NCI-H460 (cell line): ENCODE measurements at places on chromosomes 1 and 21.

DNA sequence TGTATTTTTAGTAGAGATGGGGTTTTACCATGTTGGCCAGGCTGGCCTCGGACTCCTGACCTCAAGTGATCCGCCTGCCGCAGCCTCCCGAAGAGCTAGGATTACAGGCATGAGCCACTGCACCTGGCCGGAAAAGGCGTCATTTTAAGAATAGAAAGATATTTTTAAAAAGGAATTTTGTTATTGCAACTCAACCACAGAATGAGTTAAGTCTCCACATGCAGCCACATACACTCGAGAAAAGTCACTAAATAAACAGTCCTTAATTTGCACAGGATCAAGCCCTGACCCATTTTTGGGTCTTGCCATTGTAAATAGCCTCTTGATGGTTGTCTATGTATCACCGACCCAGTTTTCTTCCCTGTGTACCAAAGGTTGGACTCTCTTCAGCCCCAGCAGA lies 85.5 kb downstream of the FBXO2 start:
- no peak for DNase-seq

DNA sequence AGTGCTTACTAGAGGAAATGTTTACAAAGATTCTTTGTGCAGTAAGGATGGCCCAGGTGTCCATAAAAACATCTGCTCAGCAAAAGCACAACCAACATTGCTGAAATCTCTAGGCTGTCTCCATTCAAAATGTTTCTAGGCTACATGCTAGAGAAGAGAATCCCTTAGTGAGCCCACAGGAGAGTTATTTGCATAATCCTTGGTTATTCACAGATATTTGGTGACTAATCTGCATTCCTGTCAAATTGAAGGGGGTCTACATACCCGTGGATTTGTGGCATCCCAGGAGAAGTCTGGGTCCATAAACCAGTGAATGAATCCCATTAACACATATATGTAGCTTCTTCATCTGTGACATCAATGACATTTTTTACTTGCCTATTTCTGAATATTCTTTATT lies 261.3 kb upstream of the ESRRG start:
- no peak for DNase-seq

DNA sequence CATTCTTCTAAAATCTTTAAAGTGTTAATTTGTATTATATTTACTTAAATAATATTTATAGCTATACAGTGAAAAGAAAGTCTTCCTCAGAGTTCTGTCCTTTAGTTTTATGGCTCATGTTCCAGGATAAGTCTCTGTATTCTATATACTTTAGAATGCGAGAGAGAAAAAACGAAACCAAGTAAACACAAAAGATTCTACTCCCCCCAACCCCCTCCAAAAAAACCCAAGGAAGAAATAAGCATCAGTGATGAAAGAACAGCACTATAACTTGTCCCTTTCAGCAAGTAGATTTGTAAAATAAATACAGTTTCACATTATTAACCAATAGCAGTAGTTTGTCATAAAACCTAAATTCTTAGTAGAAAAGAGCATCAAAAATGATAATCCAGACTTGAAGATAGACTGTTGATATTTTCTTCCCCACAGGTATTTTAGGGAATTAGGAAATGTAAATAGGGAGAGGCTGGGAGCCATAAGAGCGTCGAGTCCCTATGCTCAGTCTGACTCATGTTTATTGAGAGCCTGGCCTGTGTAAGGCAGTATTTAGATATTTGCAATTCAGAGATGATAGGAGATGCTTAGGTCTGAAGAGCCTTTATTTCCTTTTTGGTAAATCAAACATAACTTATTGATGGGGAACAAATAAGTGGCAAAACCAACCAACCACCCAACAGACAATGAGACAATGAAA lies 35.5 kb downstream of the CDC14A start:
- DNase-seq: no peak

DNA sequence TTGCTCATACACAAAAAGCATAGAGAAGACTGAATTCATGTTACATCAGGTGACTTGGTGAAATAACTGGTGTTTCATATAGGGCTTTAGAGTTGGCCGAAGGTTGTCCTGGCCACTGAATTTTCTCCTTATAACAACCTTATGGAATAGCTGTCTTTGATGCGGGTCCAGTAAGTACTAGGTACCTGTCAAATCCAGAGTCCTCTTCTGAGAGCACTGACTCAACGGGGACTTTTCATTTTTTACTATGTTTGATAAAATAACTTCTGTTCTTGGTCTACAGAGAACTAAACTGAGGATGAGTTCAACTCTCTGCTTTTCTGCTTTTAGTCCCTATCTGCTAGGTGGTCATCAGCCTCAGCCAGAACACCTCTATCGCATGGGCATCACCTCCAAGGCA lies 76.1 kb upstream of the JAK1 start:
- no peak for DNase-seq

DNA sequence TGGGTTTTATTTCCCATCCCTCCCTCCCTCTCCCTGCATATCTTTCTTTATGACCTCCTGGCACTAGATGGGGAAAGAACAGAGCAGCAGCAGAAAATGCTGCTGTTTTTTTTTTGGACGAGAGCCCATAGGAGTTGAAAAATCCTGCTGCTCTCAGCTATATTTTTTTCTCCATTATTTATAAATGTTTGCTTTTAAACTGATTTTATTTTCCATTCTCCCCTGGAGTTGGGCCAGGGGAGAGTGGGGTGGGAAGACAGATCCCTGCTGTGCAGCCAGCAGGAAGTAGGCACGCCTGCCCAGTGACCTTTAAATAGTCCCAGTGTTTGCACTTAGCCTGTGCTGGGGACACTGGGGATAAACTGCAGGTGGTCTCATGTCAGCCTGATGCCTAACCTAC lies 17.4 kb downstream of the SFT2D2 start:
- no peak for DNase-seq

DNA sequence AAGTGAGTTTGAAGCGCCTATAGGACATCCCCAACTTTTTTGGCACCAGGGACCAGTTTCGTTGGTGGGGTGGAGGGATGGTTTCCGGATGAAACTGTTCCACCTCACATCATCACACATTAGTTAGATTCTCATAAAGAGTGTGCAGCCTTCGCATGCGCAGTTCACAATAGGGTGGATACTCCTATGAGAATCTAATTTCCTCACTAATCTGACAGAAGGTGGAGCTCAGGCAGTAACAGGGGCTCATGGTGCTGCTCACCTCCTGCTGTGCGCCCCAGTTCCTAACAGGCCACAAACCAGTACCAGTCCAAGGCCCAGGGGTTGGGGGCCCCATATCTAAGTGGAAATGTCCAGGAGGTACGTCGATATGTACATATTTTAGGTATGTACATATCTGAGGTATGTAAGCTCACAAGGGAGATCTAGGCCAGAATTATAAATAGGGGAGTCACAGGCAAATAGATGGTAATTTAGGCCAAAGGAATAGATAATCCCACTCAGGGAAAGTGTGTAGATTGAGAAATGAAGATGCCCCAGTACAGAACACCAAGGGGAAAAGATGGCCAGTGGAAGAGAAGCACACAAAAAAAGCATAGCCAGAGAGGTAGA lies 27.5 kb upstream of the RASAL2 start:
- no peak for DNase-seq

DNA sequence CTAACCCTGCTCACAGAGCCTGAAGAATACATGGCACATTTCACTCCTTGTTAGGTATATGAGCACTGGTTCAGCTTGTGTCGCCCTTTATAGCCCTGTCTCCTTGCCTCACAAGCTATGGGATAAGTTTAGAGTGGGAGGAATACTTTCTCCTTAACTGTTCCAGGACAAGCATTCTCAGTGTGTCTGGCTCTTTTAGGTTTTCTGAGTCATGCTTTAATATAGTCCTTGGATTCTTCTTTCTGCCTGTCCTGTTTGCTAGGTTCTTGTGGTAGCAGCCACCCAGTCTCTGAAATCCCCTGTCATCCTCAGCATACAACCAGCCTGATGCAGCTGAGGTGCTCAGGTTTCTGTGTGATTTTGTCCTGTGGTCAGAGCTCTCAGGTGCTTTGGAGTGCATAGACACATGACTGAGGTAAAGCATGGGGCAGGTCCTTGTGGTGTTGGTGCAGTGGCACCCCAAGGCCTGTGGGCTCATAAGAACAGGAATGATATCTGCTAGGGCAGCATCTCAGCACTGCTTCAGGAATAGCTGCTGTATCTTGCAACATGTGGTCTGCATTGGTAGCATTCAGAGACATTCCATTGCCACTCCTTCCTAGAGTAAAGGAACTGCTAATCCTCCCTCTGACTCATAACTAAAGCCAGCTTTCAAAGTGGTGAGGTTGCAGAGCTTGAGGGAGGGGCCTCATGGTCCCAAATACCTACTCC lies 14.2 kb upstream of the CASQ2 start:
- DNase-seq: peak; percentile 18

GRCh38 chr21:45264912-45265515 lies 22.7 kb downstream of the POFUT2 start:
- DNase-seq: no peak

DNA sequence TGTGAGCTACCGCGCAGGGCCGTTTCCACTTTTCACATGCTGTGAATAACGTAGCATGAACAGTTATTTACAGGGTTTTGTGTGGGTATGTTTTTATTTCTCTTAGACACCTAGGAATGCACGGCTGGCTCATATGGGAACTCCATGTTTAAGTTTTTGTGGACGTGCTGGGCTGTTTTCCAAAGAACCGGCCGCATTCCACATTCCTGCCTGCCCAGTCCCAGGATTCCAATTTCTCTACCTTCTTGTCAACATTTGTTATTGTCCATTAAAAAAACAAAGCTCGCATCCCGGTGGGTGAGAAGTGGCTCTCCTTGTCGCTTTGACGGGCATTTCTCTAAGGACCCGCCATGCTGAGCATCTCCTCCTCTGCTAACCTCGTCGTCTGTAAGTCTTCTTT lies 47.1 kb upstream of the LRRC3 start:
- DNase-seq: no peak

DNA sequence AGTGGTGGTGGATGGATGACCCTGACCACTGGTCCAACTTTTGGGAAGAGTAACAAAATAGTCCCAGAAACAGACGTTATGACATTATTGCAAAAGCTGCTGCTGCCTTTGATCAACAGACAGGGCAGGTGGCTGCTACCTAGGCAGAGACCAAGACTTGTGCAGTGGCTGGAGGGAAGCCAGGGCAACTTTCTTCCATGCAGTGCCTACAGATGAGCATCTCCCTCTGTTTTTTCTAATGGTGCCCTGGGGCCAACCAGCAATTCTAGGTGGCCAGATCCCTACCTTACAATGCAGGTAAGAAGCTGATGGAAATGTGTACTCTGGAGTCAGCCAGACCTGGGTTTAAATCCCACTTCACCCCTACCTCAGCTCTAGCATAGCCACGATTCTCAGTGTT lies 283.1 kb upstream of the POU3F1 start:
- DNase-seq: no peak

DNA sequence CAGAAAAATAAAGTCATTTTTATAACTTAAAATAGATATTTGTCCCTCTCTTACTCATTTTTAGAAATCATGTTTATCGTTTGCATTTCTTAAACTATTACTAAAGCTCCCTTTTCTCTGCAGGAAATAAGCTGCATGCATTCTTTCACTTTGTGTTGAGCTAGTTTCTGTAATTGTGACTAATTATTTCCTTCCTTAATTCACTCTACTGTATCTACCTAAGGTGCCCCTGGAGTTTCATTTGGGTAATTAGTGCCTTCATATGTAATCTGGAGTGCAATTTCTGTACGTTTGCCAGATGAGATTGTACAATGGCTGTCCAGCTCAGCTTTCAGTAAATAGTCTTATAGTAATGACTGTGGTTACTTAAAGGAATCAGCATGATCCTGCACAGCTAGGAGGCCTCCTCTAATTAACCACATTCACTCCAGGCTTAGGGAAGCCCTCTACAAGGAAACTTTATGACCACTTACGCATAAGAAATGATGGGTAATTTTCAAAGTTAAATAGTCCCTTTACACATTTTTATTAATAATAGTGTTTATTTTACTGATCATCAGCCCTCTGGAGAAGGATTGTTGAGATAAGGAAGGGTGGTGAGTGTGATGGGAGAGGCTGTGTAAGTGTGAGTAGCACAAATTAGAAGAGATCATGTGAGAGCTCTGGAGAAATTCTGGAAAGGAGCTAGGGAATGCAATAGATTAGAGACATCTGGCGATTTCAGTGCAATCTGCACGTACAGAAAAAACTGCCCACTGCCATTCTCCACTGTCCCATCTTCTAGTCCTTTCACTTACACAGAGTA lies 86.8 kb downstream of the LRRC8C start:
- no peak for DNase-seq

GRCh38 chr1:154091706-154092105 lies 63.2 kb downstream of the NUP210L start:
- DNase-seq: no peak

DNA sequence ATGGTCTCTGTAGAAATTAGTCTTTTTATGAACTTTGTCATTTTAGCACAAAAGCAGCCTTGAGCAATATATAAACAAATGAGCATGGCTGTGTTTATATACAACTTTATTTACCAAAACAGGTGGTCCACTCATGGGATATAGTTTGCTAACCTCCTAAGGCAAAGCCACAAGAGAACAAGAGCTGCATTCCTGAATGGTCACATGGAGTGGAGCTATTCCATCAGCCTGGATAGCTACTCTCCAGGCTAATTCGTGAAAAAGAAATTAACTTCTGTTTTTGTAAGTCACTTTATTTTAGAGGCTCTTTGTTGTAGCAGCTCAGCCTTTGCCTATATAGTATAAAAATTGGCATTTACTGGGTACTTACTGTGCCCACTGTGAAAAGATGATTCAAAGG lies 163.3 kb upstream of the FAM78B start:
- no peak for DNase-seq

DNA sequence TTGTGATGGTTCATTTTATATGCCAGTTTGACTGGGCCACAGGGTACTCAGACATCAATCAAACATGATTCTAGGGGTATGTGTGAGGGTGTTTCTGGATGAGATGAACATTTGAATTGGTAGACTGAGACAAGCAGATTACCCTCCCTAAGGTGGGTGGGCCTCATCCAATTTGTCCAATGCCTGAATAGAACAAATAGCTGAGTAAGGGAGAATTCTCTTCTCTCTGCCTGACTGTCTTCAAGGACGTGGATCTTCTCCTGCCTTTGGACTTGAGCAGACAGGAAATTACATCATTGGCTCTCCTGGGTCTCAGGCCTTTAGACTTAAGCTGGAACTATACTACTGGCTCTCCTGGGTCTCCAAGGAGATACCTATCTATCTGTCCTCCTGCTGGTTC lies 64.4 kb downstream of the SUSD4 start:
- no peak for DNase-seq

GRCh38 chr1:152191260-152191659 lies 32.2 kb upstream of the RPTN start:
- no peak for DNase-seq

- DNase-seq: no peak
Observed at GRCh38 chr1:61254634-61255357, 172.4 kb downstream of the NFIA start.

DNA sequence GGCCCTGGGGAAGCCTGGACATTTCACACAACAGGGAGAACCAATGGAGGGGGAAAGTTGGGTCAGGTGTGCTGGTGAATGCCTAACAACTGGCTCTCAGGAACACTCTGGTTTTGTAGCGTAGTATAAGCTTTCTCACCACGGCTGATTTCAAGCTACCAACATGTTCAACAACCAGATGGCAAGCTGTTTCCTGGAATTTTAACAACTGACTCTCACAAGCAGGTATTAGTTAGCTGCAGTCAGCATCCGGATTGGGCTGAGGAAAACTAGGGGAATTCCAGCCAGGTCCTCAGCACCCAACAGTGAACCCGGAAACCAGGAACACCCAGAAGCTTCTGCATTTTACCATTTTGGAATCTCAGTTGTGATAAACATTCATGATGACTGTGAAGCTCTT lies 162.3 kb upstream of the CAMK1G start:
- DNase-seq: no peak
